ENCODE measurements at places on chromosomes 13 and 19.

GRCh38 chr13:94480672-94481145, 1.2 kb upstream of the DCT start:
- no peak for DNase-seq
- no peaks in the 10 kb centered on the region for H3K36me3 ChIP-seq
- H3K27ac ChIP-seq: no peak overlapping the region
- no peaks in the 10 kb centered on the region for H3K27me3 ChIP-seq

DNA sequence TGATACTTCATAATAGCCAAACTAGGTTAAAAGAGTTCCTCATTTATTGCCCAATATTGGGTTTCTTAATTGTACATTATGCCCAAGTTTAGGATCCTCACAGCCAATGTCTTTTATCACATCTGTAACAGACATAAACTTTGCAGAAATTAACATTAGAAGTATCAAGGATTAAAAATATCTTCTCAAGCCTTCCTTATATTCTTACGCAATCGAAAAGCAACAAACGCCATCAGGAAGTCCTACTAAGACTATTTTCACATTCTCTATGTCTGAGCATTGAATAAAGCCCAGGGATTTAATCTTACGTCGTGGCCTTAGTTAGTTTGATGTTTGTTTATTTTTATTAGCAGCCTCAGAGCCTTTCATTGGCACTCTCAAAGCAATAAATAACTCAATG, 1660.4 kb upstream of the MIR17HG start:
- H3K4me1 ChIP-seq: peaks cover 6% of the 10 kb centered on the region
- no peak for DNase-seq
- H3K36me3 ChIP-seq: no peaks in the 10 kb centered on the region
- H3K27ac ChIP-seq: no peak overlapping the region
- no peaks in the 10 kb centered on the region for H3K27me3 ChIP-seq

GRCh38 chr19:53664152-53664551, 32.4 kb downstream of the DPRX start:
- peaks cover 18% of the 10 kb centered on the region for H3K4me1 ChIP-seq
- H3K27me3 ChIP-seq: no peaks in the 10 kb centered on the region
- H3K36me3 ChIP-seq: no peaks in the 10 kb centered on the region
- H3K4me3 ChIP-seq: no peak overlapping the region
- DNase-seq: no peak

- H3K36me3 ChIP-seq: no peaks in the 10 kb centered on the region
- no peak for DNase-seq
- H3K27ac ChIP-seq: no peak overlapping the region
- H3K4me3 ChIP-seq: no peak overlapping the region
- H3K4me1 ChIP-seq: no peaks in the 10 kb centered on the region
- H3K27me3 ChIP-seq: no peaks in the 10 kb centered on the region
Measured at GRCh38 chr13:31786011-31786410, 46.7 kb downstream of the RXFP2 start.

GRCh38 chr13:98781470-98781869, 29.0 kb upstream of the SLC15A1 start:
- no peak overlapping the region for H3K27ac ChIP-seq
- no peak for DNase-seq
- no peaks in the 10 kb centered on the region for H3K36me3 ChIP-seq
- no peak overlapping the region for H3K4me3 ChIP-seq
- no peaks in the 10 kb centered on the region for H3K27me3 ChIP-seq

DNA sequence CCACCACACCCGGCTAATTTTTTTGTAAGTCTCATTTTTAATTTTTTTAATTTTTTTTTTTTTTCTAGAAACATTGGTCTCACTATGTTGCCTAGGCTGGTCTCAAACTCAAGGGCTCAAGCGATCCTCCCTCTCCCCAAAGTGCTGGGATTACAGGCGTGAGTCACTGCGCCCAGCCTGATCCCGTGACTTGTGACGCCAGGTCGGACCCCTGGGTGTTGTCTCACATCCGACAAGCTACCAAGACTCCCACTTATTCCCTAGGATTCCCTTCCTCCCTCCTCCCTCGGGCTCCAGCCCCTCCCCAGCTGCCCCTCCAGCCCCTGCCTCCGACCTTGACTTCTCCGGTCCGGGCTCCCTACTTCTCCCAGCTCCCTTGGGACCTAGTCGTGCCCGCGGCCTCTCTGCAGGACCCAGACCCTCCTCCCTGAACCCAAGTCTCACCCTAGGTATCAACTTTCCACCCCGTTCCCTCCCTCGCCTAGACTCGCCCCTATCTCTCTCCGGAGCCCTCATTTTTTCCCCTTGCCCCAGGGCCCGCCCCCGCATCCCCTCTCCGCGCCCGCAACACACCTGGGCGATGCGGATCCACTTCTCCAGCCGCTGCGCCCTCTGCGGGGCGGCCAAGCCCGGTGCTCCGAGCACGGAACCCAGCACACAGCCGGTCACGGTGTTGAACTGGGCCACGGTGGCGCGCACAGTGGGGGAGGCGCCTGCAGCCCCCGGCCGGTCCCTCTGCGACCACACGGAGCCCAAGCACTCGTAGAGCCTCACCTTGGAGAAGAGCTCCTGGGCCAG, 13.1 kb downstream of the RGL3 start:
- no peaks in the 10 kb centered on the region for H3K4me1 ChIP-seq
- no peak overlapping the region for H3K4me3 ChIP-seq
- H3K36me3 ChIP-seq: no peaks in the 10 kb centered on the region
- H3K27me3 ChIP-seq: no peaks in the 10 kb centered on the region

GRCh38 chr13:103195762-103196161, 129.5 kb upstream of the SLC10A2 start:
- H3K27me3 ChIP-seq: no peaks in the 10 kb centered on the region
- DNase-seq: no peak
- H3K4me3 ChIP-seq: no peak overlapping the region
- H3K4me1 ChIP-seq: no peaks in the 10 kb centered on the region
- no peak overlapping the region for H3K27ac ChIP-seq

GRCh38 chr19:40339018-40339728, 9.0 kb downstream of the C19orf47 start:
- no peak for DNase-seq
- no peaks in the 10 kb centered on the region for H3K36me3 ChIP-seq
- no peaks in the 10 kb centered on the region for H3K27me3 ChIP-seq
- H3K4me3 ChIP-seq: no peak overlapping the region

DNA sequence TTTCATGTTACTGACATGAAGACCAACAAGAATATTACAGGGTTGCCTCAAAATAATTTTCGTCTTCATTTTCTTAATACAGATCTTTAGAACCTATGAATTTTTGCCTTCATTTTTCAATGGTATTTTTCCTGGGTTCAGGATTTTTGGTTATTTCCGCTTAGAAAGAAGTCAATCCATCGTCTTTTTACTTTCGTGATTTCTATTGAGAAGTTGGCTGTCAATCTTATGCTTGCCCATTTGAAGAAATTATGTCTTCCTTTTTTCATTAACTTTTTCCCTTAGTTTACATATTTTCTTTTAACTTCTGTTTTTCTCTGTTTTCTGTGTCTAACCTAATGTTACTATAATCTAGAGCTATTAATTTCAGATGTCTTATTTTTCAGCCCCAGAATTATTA, 868.9 kb upstream of the SLC10A2 start:
- no peaks in the 10 kb centered on the region for H3K27me3 ChIP-seq
- H3K27ac ChIP-seq: no peak overlapping the region
- DNase-seq: no peak
- no peak overlapping the region for H3K4me3 ChIP-seq
- no peaks in the 10 kb centered on the region for H3K4me1 ChIP-seq
- no peaks in the 10 kb centered on the region for H3K36me3 ChIP-seq

DNA sequence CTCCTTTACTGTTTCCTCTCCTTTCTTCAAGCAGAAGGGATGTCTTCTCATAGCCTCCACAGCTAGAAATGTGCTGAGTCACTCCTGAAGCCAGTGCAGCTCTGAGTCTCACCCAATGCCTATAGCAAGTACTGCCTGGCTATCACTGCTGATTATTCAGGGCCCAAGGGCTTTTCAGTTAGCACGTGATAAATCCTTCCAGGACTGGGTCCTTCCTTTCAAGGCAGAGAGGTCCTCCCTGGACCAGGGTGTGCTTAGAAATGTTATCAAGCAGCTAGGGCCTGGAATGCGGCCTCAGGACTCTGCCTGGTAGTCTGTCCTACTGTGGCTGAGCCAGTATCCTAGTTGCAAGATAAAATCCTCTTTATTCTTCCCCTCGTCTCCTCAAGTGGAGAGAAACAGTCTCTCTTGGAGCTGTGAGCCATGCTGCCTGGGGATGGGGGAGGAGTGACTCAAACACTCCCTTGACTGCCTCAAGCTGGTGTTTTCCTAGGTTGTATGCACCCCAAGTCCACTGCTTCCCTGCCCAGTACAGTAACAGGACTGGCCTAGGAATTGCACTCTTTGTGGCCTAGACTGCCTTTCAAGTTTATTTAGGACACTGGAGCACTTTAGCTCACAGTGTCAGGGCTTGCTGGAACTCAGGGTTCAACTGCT, 198.7 kb upstream of the SERP2 start:
- no peak overlapping the region for H3K4me3 ChIP-seq
- H3K27ac ChIP-seq: no peak overlapping the region
- no peaks in the 10 kb centered on the region for H3K27me3 ChIP-seq
- no peaks in the 10 kb centered on the region for H3K4me1 ChIP-seq

GRCh38 chr13:107139006-107139405, 571.1 kb upstream of the ARGLU1 start:
- no peaks in the 10 kb centered on the region for H3K4me1 ChIP-seq
- no peak overlapping the region for H3K27ac ChIP-seq
- H3K36me3 ChIP-seq: no peaks in the 10 kb centered on the region
- DNase-seq: no peak
- H3K27me3 ChIP-seq: no peaks in the 10 kb centered on the region

- H3K4me3 ChIP-seq: no peak overlapping the region
- no peaks in the 10 kb centered on the region for H3K27me3 ChIP-seq
- no peak overlapping the region for H3K27ac ChIP-seq
Measured at GRCh38 chr19:56252699-56253422, 19.7 kb upstream of the EDDM13 start.

GRCh38 chr13:86813198-86813597, 858.0 kb upstream of the SLITRK5 start:
- peaks cover 17% of the 10 kb centered on the region for H3K4me1 ChIP-seq
- no peak for DNase-seq
- no peak overlapping the region for H3K4me3 ChIP-seq
- no peaks in the 10 kb centered on the region for H3K27me3 ChIP-seq
- no peak overlapping the region for H3K27ac ChIP-seq
- no peaks in the 10 kb centered on the region for H3K36me3 ChIP-seq
